ENCODE measurements at places on chromosomes 4 and X.

- no peak for DNase-seq
These were observed 27.6 kb upstream of the KCNIP4 start for GRCh38 chr4:21976166-21976565.

DNA sequence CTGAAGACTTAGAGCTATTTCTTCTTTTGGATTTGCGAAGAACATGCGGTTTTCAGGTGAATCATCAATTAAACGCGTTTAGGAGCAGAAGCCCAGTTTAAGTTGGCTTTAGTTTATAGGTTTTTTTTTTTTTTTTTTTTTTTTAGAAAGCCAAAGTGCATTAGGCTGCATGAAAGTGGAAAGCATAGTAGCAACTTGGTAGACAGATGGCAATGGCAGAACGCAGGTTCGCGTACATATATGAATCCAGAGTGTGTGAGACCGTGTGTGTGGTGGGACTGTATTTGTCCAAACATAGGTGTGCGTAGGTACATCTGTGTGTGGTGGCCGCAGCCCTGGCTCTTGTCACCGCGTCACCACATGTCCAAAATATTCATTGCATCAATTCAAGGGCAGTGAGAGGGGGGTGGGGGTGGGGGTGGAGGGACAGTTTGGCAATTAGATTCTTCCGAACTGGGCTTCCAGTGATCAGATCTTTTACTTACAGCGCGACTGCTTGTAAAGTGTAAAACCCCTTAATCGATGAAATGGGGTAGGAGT, 901 bp downstream of the JADE1 start:
- peak; percentile 13 for DNase-seq

DNA sequence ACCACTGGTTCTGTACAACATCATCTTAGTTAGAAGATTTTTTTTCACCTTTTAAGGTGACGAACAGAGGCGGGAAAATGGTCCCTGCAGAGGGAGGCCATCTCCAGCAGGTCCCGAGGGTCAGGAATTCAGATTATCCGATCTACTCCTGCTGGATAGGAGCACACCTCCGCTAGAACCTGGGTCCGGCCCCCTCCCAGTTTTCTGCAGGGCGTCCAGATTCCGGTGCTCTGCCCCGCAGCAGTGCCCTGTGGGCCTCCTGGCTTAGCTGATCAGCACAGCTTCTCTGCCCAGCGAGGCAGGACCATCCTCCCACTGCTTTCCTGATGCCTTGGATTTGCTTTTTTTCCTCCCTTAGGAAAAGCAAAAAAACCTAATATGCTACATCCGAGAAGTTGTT, 2.3 kb downstream of the TBL1X start:
- no peak for DNase-seq

DNA sequence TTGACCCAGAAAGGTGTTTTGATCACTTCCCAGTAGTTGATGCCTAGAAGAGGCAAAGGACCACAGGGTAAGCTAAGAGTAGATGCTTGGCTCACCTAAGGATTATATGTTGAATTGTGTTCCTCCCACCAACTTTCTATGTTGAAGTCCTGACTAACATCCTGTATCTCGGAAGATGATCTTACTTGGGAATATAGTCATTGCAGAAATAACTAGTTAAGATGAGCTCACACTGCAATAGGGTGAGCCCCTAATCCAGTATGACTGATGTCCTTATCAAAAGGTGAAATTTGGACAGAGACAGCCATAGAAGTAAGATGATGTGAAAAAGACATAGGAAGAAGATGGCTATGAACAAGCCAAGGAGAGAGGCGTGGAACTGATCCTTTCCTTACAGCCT, 3.3 kb upstream of the HMGB2 start:
- no peak for DNase-seq

DNA sequence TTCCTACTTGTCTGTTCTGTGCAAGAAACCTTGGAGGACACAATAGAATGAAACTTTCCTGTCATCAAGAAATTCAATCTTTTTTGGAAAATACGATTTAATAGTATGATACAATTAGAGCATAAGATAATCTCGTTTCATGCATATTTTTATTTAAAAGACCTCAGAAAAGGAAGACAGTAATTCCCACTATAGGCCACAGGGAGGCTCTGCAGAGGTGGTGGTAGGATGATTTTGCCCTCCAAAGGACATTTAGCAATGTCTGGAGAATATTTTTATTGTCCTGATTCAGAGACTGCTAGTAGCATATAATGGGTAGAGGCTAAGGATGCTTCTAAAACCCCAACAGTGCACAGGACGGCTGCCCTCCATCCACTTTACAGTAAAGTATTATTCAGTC, 68.7 kb downstream of the PAK3 start:
- DNase-seq: no peak

GRCh38 chr4:151250706-151251105, 26.3 kb upstream of the PRSS48 start:
- no peak for DNase-seq

DNA sequence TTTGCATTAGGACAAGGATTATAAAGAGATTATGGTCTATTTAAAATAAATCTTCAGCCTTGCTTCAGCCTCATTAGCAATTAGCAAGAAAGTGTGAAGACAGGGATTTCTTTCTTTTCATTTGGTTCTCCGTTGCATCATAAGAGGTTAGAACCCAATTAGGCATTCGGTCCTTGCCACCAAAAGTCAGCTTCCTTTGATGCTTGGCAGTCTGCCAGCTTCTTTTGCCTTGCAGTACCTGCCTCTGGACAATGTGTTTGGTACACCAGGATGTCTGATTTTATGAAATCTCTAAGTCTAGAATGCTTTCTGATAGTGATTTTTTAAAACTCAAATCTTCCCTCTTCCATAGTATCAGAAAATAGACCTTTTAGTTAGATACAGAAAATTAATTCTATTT, 12.4 kb downstream of the SMIM20 start:
- DNase-seq: no peak

DNA sequence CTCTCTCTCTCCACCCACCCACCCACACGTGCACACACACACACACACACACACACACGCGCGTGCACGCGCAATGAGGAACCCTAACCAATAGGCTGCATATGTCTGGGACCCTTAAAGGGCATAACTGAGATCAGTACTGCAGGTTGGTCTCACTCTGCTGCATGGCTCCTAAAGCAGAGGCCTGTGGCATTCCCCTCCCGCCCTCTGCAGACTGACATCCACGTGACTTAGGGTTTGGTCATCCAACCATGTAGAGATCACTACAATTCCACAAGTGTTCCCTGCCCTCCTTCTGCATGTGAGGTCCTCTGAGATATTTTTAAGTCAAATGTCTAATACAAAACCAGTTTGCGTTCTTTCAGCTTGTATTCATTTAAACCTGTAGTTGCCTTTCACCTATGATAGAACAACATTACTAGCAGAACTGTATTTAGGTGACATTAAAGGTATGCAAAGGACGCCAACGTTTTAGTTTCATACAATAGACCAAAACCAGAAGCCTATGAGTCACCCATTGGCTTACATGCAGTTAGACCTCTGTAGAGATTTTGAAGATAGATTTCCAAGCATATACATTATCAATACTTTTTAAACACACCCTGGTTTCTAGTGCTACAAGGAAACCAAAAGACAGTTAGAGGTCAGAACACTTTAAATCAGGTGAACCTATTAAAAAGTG, 10.1 kb downstream of the XAGE5 start:
- no peak for DNase-seq

GRCh38 chr4:119933606-119934005, 133.0 kb downstream of the MAD2L1 start:
- DNase-seq: no peak

- DNase-seq: no peak
These were observed 545.6 kb upstream of the LCORL start for GRCh38 chr4:18566970-18567799.

DNA sequence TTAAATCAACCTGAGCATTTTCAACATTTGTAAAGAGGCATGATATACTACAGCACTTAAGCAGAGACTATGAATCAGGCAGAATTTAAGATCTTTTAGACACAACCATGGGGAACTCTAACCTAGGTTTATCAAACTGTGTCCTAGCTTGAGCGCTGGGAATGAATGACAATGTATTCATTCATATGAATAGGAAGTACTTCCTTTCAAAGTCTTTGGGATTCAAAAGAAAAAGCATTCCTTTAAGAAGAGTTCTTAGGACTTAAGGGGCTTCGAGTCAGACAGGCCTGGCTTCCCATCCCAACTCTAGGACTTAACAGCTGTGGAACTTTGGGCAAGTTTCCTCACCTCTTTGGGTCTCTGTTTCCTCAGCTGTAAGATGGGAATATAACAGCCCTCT, 104.6 kb downstream of the ANAPC4 start:
- DNase-seq: no peak

DNA sequence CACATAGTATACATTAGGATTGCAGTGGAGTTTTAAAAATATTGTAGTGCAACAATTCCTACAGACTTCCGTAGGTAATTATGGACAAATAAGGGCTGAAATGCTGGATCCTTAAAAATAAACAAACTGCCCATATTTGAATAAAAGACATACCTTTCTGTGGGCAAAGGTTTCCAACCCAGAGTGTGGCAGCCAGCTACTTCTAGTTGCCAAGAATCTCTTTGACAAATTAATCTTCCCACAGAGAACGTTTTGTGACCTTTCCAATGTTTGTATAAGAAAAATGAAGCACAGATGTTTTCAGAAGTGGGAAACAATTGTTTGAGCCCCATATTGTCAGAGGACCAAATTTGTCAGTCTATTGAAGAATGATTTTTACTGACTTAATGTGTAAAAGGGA, 21.1 kb downstream of the GRPR start:
- DNase-seq: no peak

- no peak for DNase-seq
These were observed 110.4 kb upstream of the MAP9 start for GRCh38 chr4:155487210-155487609.

DNA sequence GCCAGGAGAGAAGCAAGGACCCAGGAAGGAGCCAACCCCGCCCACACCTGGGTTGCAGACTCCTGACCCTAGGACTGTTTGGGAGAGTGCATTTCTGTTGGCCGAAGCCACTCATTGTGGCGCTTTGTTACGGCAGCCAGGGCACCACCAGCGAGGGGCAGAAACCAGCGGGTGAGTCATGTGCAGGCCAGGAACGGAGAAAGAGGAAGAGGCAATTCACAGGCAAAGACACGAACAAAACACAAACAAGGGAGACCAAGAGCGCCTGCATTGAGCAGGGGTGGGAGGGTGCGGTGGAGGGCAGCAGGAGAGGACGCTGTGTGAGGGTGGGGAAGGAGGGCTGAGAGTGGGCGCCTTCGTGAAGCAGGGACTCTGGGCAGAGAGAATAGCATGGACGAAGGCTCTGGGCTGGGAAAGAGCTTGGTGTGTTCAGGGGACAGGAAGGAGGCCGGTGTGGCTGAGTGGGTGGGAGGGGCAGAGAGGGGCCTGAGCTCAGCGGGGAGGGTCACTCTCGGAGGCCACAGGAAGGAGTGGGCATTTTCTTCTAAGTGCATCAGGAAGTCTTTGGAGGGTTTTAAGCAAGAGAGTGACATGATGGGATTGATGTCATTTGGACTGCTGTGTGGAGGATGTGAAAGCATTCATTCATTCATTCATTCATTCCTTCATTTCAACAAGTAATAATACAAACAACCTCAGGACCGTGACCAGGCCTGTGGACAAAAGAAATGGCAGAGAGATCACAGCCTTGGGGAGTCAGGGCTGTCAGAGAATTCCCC, 12.2 kb upstream of the WFS1 start:
- no peak for DNase-seq

- DNase-seq: no peak
These were observed 136.6 kb downstream of the VEGFC start for GRCh38 chr4:176656108-176656507.

DNA sequence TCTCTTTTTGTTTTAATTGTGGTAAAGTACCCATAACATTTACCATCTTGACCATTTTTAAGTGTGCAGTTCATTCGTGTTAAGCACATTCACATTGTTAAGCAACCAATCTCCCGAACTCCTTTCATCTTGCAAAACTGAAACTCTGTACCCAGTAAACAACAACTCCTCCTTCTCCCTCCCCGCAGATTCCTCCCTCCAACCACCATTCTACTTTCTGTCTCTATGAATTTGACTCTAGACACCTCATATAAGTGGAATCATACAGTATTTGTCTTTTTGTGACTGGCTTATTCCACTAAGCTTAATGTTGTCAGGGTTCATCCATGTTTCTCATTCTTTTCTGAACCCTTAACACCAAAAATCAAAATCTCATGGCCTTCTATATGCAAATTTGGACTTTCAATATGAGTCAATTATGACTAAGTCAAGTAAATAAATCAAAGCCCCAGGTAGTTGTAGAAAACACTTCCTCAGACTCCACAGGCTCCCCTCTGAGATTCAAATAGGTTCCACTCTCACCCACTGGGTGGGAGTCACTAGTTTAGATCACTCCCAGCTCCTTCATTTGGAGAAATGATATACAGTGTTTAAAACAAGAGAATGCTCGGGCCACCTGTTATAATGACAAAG, 9.8 kb upstream of the RTL5 start:
- no peak for DNase-seq
